ENCODE measurements at places on chromosomes 3 and 15.
A peak's percentile ranks its signal among the peaks of the same experiment; 100 is the strongest.

DNA sequence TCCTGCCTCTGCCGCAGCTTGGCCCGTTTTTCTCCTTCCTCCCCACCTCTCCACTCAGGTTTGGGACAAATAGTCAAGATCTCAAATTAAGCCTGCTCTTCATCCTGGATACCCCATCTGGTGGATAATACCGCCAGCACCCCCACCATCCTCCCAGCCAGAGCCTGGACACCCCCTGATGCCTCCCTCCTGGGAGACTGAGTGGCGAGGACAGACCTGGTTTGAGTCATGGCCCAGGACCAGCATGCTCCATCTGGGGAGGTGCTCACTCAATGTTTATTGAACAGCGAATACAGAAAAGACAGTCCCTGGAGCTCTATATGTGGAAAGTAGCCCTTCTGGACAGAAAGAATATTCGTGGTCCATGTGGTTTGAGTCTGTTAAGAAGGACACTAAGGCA is 23.3 kb downstream of the CTSH start:
- DNase-seq: no peak

DNA sequence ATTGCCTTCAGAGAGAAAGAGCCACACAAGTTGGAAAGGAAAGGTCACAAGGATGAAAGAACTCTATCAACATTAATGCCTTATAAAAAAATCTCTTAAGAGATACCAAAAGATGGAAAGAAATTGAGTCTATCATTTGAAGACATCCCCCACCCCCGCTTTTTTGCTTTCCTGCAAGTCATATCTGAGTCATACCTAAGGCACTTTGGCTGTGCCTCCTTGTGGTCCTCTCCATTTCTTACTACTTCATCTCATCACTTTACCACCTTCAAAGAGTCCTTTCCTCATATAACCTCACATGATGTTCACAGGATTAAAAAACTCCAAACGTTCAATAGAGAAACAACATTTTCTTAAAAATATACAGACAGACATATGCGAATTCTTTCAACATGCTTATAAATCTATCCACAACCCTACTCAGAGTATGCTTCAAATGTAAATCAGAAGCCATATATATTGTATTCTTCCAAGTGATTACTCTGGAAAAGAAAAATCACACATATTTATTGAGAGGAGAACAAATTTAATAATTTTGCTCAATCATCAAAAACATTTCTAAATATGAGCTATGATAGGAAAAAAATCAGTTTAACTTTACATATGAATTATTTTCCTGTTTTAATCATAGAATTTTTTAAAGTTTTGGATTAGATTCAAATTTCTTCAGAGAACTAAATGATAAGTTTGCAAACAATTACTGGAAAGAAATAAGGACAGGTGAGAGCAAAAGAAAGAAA is 1003.9 kb upstream of the CFAP20DC start:
- DNase-seq: no peak

DNA sequence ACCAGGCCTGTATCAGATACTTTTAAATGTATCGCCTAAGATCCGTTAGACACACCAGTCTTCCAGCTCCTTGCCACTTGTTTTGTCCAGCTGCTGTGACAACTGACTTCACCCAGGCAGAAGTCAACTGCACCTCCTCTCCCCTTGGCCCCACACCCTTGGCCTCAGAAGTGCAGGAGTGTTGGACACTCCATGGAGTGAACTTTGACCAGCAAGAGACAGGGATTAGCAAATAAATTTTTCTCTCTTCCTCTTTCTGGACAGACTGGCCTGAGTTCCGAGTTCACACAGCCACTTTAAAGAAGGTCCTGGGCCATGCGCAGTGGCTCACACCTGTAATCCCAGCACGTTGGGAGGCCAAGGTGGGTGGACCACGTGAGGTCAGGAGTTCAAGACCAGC is 2.9 kb upstream of the CLN6 start:
- DNase-seq: no peak

- DNase-seq: no peak
Measured at GRCh38 chr15:58285921-58286278, 145.9 kb upstream of the LIPC start.

- peak; percentile 69 for DNase-seq
Measured at GRCh38 chr15:55434989-55435825, 26.9 kb downstream of the PIERCE2 start.

DNA sequence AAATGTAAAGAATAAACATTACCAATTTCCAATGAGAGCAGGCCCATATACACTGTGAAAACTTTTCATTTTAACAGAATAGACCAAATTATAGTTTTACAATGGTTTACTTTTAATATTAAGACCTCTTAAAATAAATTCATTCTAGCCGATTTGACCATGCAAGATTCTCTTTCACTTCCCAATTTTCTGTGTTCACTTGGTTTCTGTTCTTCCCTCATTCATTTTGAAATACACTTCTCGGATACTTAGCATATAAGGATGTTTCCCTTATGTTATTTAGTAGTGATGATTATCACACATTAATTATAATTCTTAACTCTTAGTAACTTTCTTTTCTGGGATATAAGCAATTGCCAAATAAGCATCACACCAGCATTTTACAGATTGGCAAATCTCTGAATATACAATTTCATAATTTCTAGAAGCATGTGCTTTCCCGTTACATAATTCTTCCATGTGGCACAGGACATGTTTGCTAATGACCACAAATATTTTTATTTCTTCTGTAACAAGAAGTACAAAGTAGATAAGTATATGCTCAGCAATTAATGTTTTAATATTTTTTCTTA is 13.9 kb downstream of the OR5H15 start:
- no peak for DNase-seq

DNA sequence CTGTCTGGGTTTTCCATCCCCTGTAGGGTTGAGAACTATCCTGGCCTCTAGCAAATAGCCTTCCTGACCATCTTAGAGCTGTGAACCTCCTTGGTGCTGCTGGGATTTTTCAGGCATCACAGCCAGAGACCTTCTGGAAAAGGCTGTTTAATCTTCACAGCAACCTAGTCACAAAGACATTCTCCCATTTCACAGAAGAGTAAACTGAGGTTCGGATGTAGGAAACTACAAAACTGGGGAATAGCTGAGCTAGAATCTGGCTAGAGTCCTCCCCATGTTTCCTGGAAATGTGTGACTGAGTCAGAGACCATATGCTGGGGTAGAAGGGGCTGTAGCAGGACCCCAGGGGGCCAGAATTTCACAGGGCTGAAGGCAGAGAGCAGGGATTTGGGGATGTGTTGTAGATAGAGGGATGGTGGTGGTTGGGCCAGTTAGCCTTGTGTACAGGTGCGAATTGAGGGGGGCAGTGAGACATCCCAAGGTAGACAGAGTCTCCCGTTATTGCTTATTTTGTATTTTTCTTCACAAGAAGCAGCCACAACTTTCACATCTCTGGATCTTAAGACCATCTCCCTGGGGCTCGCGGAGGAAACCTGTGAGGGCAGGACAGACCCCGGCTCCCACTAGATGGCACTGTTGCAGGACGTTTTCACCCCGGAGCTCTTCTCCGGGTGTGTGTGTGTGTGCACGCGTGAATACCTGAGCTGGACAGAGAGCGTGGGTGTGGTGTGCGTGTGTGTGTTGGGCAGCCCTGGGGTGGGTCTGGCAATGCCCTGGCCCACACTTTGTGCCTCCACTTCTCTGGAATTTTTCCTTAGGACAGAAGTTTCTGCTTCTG is 66.9 kb upstream of the PRR23C start:
- DNase-seq: peak; percentile 38

Measured in HCEC 1CT (cell line).